ENCODE measurements at places on chromosomes 6 and 20.

DNA sequence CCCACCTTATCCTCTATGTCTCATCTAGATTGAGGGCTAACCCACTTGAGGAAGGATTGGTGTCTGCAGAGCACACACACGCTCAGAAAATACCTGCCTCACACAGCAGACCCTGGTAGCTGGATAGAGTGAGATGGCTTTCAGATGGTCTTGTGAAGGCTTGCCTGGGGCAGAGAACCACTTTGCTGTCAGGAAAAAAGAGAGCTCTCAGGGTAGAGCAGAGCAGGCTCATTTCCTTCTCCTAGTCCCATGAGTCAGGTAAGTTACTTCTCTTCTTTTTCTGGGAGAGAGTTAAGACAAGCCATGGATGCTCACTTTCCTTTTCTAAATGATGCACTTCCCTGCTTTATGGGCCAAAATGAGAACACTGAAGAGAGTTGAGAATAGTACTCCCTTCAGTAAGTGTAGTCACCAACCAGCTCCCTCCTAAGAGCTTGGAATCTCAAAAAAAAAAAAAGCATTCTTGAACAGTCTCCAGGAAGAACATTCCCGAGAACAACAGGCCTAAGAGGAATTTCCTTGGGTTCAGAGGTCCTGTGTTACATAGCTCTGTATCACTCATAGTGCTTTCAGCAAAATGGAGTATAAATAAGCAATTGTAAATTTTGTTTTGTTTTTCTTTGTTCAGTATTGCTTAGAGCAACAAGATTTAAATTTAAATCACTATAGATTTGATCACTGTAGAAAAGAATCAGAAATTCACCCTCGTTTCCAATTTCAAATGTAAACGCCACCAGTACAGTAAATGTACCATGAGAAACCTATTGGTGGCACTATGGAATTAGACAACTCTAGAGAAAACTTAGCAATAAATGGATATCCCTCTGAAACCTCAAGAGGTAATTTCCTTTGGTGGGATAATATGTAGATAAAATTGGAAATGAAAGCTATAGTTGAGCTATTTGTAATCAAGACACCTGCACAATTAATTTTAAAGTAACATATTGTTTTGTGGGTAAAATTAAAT lies 530.3 kb downstream of the RFPL4B start:
- no peak for DNase-seq

DNA sequence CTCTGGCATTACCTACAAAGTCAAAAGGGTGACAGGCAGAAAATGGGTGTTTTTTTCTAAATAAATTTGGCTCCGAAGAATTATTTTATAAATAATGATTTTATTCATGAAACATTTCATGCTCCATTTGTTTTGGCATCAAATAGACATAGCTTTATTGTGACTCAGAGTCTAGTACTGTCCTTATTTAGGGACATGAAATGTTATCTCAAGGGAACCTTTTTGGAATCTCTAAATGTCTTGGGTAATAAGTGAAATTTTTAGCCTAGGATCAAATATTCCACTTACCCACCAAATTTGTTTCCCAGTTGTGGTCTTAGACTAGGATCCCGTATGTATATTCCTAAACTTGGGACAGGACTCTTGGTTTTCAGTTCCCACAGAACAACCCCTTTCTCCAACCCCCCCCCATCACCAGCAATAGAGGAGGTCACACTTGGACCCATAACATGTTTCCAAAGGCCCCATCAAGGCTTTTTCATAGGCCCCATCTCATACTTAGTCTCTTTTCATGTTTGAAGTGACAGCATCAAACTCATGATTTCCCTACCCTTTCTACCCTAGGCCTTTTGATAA lies 81.8 kb downstream of the JAG1 start:
- DNase-seq, result no peak

DNA sequence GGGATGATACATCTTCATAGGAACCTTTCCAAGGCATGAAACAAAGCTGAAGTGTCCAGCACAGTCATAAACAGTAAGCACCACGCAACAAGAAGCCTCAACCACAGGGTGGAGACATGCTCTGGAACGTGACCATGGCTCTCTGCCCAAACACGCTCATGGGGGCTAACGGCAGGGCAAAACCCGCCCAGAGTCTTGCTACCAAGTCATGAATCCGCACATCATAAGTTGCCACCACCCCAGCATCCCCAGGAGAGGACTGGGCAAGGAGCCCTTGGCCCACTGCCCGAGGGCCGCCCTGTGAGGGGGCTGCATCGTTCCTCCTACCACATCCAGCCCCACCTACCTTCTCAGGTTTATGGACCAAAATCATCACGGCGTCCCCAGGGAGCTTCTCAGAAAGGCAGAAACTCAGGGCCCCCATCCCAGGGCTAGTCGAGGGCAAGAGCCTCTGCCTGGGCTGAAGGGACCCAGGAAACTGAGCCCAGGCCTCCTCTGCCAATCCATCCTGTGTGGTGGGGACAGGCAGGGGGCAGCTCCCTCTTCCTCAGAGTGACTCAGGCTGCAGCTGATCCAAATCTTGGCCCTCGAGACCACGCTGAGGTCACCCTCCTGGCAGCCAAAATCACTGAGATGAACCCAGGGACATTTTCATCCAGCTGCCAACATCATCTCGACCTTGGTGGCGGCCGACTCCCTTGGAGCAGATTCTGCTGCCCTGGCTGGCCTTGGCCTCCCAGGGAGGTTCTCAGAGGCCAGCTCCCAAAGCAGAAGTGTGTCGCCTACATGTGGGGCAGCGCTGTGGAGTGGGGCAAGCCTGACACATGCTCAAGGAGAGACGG lies 42.6 kb downstream of the BMP7 start:
- no peak for DNase-seq

DNA sequence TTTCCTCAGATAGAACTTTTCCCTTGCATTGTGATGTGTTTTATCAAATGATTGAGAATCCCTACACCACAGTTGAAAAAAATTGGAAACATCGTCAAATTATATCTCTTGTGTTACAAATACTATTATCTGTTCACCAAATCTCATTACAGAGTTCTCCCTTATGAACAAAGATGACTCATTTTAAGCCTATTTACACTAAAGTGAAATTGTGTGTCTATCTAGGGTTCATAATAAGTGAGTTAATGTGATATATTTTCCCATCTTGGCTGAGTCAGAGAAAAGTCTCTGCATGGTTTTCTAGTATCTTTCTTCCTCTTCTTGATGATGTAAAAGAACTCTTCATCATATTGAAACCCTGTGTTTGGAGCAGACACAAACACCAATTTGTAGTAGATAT lies 1263.3 kb upstream of the EYS start:
- DNase-seq, result no peak
